ENCODE measurements at places on chromosomes 16 and 17. TPM values are rescaled to one million over a fixed set of nuclear protein-coding genes. Genes with fewer than 3 reads are reported as not detected.

DNA sequence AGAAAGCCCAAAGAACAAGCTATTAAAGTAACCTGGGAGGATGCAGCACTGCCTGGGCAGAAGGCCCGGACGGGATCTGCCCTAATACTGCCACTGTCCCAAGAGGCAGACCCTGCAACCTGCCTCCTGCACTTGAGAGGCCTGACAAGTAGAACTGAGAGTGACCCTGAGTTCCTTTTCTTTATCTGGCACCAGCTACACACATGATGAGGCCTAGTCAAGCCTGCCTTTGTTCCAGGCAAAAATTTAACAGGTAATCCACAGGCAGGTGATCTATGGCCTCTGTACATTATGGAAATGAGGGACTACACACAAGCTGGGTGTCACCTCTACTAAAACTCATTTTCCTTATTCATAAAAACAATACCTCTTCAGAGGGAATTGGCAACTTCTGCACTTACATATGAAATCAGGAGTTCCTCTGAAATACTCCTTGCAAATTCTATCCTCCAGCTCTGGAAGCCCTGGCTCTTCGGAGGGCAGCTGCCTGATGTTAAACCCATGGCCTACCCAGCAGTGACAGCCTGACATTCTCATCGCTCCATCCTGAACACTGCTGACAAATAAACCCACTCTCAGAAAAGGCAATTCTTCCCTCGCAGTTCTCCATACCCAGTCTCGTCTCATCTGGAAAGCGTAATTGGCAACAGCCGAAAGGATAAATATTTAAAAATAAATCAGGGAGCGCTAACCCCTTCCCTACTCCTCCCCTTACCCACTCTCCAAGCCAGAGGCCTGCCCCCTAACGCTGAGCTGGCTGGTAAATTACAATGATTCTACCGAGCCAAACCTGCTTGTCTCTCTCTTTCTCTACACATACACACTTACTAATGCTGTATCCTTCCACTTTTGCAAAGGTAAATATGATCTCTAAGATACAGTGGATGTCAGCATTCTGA, 2.5 kb upstream of the ZFHX3 start:
- DNase-seq, result no peak
- no peaks in the 10 kb centered on the region for H3K36me3 ChIP-seq
- no peak overlapping the region for H3K4me3 ChIP-seq
- peaks cover 39% of the 10 kb centered on the region for H3K4me1 ChIP-seq

DNA sequence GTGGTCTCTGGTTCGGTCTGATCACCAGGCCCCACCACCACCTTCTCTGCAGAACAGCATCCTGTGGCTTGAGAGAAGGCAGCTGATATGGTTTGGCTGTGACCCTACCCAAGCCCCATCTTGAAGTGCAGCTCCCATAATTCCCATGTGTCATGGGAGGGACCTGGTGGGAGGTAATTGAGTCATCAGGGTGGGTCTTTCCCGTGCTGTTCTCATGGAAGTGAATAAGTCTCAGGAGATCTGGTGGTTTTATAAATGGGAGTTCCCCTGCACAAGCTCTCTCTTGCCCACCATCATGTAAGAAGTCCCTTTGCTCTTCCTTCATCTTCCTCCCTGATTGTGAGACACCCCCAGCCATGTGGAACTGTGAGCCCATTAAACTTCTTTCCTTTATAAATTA, 352.3 kb upstream of the CDH5 start:
- H3K4me1 ChIP-seq, result no peaks in the 10 kb centered on the region
- no peak overlapping the region for H3K4me3 ChIP-seq
- H3K36me3 ChIP-seq, result no peaks in the 10 kb centered on the region
- H3K27ac ChIP-seq, result no peak overlapping the region
- H3K27me3 ChIP-seq, result no peaks in the 10 kb centered on the region
- no peak for DNase-seq

DNA sequence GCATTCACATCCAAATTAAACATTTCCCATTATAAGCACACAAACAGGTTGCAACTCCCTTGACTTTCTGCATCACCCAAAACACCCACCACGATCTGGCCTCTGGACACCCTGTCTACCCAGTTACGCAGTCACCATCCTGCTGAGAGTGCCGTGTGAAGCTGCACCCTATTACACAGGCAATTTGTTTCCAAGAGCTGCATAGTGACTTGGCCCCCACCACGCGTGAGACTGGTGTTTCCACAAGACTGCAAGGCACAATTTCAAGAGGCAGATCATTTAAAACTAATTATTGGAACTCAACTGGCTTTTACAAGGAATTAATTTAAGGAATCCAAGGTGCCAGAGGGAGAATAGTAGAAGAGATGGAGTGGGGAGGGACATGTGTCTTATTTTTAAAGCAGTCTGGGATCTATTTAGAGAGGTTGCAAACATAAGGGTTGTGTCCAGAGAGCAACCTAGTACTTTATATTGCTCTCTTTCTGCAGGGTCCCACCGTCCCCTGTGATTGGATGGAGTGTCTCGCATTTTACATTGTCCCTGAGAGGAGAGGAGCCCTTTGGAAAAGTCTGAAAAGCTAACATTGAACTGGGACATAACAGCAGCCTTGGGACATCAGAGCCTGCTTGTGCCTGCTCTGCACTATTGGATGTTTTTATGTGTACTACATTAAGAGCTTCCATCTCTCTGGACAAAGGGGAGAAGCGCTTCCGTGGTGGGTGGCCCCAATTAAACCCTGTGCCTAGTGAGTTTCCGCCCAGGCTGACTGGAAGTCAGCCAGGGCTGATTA, 8.7 kb upstream of the ADAMTS18 start:
- no peak for DNase-seq
- H3K4me1 ChIP-seq, result no peaks in the 10 kb centered on the region
- no peaks in the 10 kb centered on the region for H3K36me3 ChIP-seq

- H3K27me3 ChIP-seq, result peaks cover 36% of the 10 kb centered on the region
- H3K27ac ChIP-seq, result no peak overlapping the region
Measured at GRCh38 chr17:77869041-77869599, 89.4 kb upstream of the TNRC6C start.

DNA sequence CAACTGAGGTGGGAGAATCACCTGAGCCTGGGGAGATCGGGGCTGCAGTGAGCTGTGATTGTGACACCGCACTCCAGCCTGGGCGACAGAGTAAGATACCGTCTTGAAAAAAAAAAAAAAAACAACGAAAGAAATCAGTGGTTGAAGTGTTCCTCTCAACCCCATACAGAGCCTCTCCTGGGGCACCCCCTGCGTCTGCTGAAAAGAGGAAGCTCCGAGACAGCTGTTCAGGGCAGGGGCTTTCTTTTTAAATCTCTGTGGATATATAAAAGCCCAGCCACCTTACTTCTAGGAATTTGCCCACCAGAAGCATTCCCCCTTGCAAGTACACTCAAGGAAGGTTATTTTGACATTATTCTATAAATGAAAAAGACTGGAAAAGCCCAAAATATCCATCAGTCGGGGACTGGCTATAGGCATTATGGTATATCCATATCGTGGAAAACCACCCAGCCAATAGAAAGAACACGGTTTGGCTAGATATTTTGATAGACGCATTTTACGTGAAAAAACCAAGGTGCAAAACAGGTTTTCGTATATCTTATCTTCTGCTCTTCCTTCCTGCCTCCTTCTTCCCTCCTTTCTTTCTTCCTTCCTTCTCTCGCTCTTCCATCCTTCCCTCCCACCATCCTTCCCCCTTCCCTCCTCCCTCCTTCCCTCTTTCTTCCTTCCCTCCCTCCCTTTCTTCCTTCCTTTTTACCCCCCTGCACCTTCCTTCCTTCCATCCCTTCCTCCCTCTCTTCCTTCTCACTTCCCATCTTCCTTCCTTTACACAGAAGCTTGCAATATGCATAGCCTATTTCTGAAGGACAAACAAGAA, 9.2 kb upstream of the CCL22 start:
- no peaks in the 10 kb centered on the region for H3K4me1 ChIP-seq
- no peak overlapping the region for H3K4me3 ChIP-seq
- no peak overlapping the region for H3K27ac ChIP-seq
- peaks cover 54% of the 10 kb centered on the region for H3K27me3 ChIP-seq
- DNase-seq, result no peak

- H3K27me3 ChIP-seq, result no peaks in the 10 kb centered on the region
- no peaks in the 10 kb centered on the region for H3K36me3 ChIP-seq
- peaks cover 6% of the 10 kb centered on the region for H3K4me1 ChIP-seq
- no peak for DNase-seq
- H3K27ac ChIP-seq, result no peak overlapping the region
- no peak overlapping the region for H3K4me3 ChIP-seq
Measured at GRCh38 chr16:54389836-54390494, 103.4 kb upstream of the IRX3 start.

- no peak for DNase-seq
- no peaks in the 10 kb centered on the region for H3K36me3 ChIP-seq
- no peak overlapping the region for H3K4me3 ChIP-seq
Measured at GRCh38 chr17:76017481-76018339, 9.4 kb downstream of the EVPL start.

DNA sequence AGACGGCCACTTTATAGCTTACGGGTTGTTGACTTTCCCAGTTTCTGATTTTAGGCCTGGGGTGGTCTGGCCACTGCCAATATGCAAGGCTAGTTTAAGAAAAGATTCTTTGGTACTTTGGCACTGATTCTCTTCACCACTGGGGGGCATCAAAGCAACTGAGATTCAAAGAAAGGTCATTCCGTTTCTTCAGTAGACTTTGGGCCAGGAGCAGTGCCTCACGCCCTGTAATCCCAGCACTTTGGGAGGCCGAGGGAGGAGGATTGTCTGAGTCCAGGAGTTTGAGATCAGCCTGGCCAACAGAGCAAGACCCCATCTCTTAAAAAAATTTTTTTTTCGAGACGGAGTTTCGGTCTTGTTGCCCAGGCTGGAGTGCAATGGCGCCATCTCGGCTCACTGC, 53.0 kb downstream of the RPA1 start:
- H3K27ac ChIP-seq, result no peak overlapping the region
- H3K4me3 ChIP-seq, result no peak overlapping the region
- no peaks in the 10 kb centered on the region for H3K4me1 ChIP-seq

GRCh38 chr16:47626246-47626645, 165.1 kb downstream of the PHKB start:
- no peak overlapping the region for H3K4me3 ChIP-seq
- H3K27ac ChIP-seq, result no peak overlapping the region
- no peak for DNase-seq
- no peaks in the 10 kb centered on the region for H3K4me1 ChIP-seq
- no peaks in the 10 kb centered on the region for H3K36me3 ChIP-seq

DNA sequence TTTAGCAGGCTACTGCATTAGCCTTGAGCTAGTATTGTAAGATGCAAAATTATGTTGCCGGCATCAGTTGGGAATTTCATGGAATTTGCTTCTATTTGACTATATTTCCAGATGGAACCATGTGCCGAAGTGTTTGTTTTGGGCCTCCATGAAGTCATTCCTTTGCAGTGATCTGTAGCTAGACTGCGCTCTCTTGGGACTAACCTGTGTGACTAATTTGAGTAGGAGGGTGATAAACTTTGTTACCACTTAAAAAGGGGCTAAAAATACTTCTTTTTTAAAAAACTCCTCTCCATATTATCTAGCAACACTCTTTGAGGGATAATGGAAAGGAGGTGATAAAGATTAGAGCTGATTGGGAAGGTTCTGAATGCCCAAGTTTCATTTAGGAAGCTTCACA, 166.8 kb upstream of the TBX2 start:
- DNase-seq, result peak; percentile 51
- H3K4me3 ChIP-seq, result peak overlapping the region; percentile 15
- H3K4me1 ChIP-seq, result peaks cover 24% of the 10 kb centered on the region
- no peaks in the 10 kb centered on the region for H3K27me3 ChIP-seq
- H3K27ac ChIP-seq, result no peak overlapping the region
- no peaks in the 10 kb centered on the region for H3K36me3 ChIP-seq

- peaks cover 46% of the 10 kb centered on the region for H3K4me1 ChIP-seq
- H3K36me3 ChIP-seq, result no peaks in the 10 kb centered on the region
- peak overlapping the region; percentile 88 for H3K4me3 ChIP-seq
- peak overlapping the region; percentile 96 for H3K27ac ChIP-seq
Measured at GRCh38 chr17:21286066-21286770, 1.7 kb downstream of the MAP2K3 start.

- H3K4me1 ChIP-seq, result peaks cover 28% of the 10 kb centered on the region
- H3K27ac ChIP-seq, result no peak overlapping the region
- DNase-seq, result no peak
Measured at GRCh38 chr16:21593530-21594289, 5.7 kb upstream of the METTL9 start.

DNA sequence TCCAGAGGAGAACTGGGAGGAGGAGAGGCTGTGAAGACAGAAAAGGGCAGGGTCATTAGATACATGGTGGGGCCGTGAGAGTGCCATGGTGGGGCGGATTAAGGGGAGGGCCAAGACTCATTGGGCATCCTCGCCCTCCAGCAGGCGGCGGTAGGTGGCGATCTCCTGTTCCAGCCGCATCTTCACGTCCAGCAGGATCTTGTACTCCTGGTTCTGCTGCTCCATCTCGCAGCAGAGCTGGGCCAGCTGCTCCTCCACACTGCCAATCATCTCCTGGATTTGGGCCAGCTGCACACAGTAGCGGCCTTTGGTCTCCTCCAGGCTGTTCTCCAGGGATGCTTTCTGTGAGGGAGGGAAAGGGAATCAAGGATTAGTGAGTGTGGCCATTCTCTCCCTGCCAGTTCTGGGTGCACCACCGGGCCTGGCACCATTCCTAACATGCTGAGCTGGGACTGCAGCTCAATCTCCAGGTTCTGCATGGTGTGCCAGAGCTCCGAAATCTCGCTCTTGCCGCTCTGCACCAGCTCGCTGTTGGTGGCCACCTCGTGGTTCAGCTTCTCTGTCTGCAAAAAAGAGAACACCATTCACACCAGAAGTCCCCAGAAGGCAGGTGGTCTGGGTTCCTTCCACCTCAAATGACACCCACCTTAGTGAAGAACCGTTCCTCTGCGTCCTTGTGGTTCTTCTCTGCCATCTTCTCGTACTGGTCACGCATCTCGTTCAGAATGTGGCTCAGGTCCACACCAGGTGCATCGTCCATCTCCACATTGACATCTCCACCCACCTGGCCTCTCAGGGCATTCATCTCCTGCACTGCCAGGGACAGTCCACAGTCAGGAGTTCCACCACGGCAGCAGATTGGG, 129.0 kb downstream of the CCDC144A start:
- no peak for DNase-seq
- H3K27me3 ChIP-seq, result no peaks in the 10 kb centered on the region
- no peaks in the 10 kb centered on the region for H3K4me1 ChIP-seq

- H3K4me1 ChIP-seq, result peaks cover 45% of the 10 kb centered on the region
- H3K27ac ChIP-seq, result peak overlapping the region; percentile 95
- H3K27me3 ChIP-seq, result no peaks in the 10 kb centered on the region
- H3K36me3 ChIP-seq, result no peaks in the 10 kb centered on the region
Measured at GRCh38 chr17:77287432-77288068, 146.8 kb downstream of the SEC14L1 start.

DNA sequence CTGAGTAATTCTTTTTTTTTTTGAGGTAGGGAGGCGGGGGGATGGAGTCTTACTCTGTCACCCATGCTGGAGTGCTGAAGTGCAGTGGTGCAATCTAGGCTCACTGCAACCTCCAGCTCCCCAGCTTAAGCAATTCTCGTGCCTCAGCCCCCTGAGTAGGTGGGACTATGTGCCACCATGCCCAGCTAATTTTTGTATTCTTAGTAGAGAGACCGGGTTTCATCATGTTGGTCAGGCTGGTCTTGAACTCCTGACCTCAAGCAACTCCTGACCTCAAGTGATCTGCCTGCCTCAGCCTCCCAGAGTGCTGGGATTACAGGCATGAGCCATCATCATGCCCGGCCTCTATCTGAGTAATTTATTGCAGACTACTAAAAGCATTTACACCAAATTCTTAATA, 19.4 kb downstream of the KPNB1 start:
- no peak overlapping the region for H3K4me3 ChIP-seq
- peaks cover 94% of the 10 kb centered on the region for H3K36me3 ChIP-seq
- no peaks in the 10 kb centered on the region for H3K27me3 ChIP-seq
- DNase-seq, result no peak

ZNF385C gene
- total RNA-seq, result not detected

MYCBPAP gene
- 0.32 TPM for total RNA-seq

PIGW gene
- total RNA-seq, result 5.1 TPM

USH1G gene
- total RNA-seq, result not detected

SLFN12 gene
- total RNA-seq, result 41.2 TPM

NDRG4 gene
- 7.1 TPM for total RNA-seq

RAI1 gene
- 17.8 TPM for total RNA-seq

All from GM23248 (cell line).